ENCODE measurements at places on chromosomes 3 and 15.

DNA sequence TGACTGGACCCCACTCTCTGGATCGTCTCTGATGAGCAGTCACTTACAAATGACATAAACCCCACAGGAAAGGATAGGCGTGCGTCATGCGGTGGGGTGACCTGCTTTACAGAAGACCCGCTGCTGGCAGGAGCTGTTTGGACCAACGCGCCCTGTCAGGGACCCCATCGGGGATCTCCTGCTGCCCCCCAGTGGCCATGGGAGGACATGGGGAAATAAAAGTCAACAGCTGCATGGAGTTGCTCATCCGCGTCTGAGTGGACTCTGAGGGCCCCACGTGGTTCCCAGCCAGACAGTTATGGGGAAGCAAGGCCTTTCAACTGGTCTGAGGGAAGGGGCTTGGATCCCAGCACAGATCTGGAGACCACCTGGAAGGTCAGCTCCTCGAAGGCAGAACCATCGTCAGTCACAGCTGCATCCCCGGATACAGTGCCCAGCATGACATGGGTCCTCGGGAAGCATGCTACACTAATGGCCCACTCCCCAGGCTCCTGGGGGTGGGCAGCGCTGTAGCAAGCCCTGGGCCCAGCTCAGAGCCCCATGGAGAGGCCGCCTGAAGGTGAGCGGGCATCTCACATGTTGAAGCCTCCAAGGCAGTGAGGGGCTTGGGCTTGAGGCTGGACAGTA is 32.1 kb downstream of the PTH1R start:
- DNase-seq: peak; percentile 65

DNA sequence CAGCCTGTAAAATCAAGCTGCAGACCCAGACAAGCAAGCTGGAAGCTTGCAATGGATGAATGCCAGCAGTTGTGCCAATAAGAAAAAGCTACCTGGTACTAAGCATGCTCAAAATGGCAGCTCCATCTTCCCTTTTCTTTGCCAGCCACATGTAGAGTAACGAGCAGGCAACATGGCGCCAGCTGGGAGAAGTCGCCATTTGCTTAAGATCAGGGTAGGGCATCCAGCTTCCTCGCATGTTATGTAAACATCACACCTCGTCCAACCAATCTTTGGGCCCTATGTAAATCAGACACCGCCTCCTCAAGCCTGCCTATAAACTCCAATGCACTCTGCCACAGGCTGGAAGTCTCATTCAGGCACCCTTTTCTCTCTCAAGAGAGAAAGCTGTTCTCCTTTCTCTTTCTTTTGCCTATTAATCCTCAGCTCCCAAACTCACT is 973.9 kb downstream of the FHIT start:
- DNase-seq: no peak

GRCh38 chr3:186097663-186098451 is 11.0 kb downstream of the ETV5 start:
- DNase-seq: no peak

GRCh38 chr3:106349191-106349881 is 480.5 kb upstream of the CBLB start:
- DNase-seq: no peak

- no peak for DNase-seq
Measured at GRCh38 chr3:94887065-94887464, 824.2 kb downstream of the NSUN3 start.

DNA sequence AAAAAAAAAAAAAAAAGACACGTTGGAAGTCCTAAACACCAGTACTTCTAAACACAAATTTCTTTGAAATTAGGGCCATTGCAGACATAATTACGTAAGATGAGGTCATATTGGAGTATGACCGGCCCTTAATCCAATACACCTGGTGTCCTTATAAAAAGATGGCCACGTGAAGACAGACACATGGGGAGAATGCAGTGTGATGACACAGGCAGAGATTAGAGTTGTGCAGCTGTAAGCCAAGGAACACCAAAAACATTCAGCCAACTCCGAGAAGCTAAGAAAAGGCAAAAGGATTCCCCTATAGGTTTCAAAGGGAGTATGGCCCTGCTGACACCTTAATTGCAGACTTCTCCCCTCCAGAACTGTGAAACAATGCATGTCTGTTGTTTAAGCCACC is 379.0 kb upstream of the PDZRN3 start:
- no peak for DNase-seq

GRCh38 chr3:120705884-120706582 is 24.0 kb upstream of the HGD start:
- no peak for DNase-seq

DNA sequence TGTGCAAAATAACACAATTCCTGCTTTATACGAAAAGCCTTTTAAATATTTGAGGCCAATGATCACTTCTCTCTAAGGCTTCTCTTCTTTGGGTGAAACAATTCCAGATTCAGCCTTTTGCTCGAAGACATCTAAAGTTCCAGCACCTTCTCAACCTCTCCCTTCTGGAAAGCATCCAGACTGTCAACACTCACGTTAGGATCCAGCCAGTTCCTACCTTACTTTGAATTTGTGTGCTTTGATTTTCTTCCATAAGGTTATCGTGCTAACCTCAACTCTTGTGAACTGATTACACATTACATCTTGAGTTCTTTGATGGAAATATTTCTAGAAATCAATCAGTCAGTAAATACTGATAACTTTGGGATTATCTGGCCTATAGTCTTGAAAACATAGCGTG is 125.3 kb upstream of the ETV5 start:
- no peak for DNase-seq

DNA sequence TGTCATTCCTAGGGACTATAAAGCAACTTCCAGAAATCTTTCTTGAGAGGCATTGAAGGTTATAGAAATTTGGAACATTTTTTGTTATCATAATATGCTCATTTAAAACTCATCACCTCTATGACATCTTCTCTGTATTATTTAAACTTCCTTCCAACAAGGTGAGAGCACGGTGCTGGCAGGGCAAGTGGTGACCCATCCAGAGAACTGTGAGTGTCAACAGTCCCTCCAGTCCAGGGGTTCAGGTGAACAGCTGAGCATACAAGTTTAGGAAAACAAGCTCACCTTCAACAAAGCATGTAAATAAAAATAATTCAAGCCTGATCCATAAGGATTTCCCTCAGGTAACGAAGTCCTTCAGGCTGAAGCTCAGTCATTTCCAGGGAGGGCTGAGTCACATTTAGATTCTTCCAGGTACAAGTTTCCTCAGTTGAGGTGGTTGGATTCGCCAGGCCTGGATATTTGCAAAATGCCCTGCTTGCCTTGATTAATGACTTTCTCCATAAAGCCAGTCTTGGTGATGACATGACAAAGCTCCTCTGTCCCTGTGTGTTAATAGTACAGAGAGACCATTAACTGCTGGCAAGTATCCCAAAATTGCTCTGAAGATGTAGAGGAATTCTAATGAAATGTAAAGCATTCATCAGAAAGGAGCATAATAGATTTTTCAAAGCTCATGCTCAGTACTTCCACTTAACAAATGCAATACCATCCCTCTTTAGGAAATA is 263.6 kb upstream of the GADL1 start:
- DNase-seq: no peak

DNA sequence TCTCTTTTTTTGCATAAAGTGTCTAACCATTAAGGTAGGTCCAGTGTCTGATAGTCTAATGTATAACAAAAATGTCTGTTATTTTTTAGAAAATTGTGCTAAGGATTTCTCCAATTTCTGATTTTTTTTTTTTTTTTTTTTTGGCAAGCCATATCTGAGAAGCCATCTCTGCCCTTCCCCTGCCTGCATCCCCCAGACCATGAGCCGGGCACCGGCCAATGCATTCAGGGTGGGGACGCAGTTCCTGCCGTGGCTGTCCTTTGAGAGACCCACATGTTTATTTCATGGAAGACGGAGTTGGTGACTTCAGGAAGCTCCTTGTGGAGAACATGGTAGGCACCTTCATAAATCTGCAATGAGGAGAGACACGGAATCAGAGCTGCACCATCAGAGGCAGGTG is 19.2 kb downstream of the ABTB1 start:
- no peak for DNase-seq

DNA sequence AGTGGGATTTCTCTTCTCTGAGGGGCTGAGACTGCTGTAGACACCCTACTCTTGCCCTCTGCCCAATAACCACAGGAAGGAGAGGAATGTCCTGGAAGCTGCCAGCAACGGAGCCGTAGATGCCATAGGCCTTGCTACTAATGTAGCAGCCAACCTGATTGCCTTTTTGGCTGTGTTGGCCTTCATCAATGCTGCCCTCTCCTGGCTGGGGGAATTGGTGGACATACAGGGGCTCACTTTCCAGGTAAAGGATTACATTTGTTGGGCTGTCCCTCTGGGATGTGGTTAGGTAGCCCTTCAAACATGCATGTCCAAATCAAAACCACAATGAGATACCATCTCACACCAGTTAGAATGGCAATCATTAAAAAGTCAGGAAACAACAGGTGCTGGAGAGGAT is 16.1 kb downstream of the SLC28A2 start:
- peak; percentile 15 for DNase-seq

- DNase-seq: no peak
Measured at GRCh38 chr3:52090131-52090932, 34.0 kb upstream of the DUSP7 start.

DNA sequence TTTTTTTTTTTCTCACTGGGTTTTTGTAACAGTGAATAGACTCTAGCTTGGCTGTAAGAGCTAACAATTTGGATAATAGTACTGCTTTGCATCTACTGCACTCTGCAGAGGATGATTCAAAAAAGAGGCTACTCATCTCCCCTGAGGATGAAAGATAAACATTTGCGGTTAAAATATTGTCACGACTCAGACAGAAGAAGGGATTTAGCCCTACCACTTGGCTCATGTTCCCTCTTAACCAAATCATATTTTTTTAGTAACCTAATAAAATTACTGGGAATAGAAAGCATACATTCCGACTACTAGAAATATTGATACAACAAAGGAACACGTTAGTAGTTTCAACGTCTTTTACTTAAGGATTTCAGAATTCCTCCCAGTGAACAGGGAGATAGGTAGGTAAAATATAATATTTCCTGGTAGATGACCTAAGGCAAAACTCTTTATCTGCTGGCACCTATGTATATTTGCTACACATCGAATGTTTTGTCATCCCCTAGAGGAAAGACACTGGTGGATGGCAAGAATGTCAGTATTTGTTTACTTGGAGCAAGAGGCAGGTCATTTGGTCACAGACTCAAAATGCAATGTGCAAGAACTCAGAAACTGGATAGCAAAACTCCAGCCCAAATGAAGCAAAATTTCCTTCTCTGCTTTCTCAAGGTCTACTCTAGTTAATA is 110.8 kb downstream of the GREM1 start:
- DNase-seq: no peak

DNA sequence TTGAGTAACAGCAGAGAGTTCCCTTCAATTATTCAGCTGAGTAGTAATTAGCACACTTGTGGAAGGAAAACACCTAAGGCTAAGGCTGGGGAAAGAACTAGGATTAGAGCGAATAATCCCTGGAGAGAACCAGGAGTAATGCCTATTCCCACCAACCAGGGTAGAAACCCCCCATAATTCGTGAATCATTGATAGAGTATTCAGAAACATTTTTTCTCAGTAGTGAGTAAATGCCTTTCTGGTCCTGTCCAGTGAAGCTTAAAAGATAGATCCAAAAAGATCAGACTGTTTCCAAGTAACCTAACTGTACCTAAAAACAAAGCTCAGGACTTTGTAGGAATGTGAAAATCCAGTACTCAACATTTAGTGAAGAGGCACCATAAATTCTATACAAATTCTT is 71.2 kb downstream of the DGKG start:
- no peak for DNase-seq

GRCh38 chr3:181328346-181328745 is 338.8 kb upstream of the DNAJC19 start:
- DNase-seq: no peak

DNA sequence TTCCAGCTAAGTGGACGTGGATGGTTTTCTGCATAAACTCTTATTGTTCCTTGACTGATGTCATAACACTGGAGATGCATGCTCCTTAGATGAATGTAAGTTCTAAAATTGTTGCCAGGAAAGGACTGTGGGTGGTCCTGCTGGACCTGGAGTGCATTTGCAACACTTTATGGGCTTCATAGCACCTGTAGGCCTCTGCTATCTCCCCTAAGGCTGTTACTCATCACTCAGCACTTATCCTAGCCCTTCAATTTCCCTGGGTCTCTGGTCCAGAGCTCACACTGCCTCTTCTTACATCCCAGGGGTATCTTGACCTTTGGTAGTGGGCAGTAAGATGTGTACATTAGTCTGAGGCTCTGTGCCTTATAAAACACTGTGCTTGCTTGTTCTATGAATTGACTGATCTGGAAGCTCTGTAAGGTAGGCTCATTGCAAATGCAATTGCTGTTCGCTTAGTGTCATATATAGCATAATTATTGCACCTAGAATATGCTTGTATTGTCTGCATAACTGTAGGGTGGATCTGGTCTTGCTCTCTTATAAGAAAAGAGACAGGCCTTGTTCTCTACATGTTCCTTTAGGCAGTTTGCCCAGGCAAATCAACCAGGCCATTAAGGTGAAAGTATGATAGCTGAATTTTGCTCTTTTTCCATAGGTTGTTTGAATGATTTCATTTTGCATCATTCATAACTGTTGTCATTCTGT is 35.8 kb downstream of the SLCO3A1 start:
- no peak for DNase-seq

DNA sequence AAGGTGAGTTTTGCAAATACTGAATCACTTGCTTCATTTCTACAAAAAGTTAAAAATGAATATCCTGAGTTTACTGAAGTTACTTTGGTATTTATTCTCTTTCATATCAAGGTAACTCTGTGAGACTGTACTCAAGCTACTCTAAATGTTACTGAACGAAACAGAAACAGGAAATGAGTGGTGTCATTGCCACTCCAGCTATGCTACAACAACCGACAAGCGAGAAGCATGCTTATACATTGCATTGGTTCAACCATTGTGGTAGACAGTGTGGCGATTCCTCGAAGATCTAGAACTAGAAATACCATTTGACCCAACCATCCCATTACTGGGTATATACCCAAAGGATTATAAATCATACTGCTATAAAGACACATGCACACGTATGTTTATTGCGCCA is 313.2 kb upstream of the THBS1 start:
- no peak for DNase-seq

DNA sequence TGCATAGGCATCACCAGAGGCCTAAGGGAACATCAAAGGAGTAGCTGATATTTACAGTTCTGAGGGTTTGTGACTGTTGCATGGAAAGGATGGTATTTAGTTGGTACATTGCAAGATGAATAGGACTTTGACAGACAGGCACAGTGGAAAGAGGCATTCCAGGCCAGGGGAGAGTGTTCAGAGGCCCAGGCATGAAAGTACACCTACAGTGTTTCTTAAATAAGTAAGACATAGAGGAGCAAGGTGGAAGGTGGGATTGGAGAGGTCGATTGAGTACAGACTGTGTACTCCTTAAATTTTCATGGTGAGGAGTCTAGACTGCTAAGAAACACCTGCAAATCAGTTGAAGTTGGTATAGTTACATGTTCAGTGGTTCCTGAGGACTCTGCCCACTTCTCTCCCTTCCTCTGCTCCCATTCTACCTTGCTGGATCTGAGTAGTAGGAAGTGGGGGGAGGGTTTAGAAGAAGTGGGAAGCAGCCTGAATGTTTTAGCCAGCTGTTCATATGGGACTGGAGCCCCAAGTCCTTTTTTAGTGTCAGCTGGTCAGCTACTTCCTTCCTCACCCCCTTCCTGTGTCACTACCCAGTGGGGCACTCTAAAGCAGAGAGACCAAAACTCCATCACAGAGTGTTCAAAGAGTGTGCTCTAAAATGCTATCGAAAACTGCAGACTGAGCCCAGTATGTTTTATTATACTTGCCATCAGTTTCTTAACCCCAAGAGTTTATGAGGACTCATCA is 14.0 kb downstream of the KLHL18 start:
- DNase-seq: no peak

GRCh38 chr3:112445839-112446238 is 53.4 kb downstream of the BTLA start:
- DNase-seq: no peak
